Stimulated activated naive CD4-positive, alpha-beta T cell treated with Interleukin-2 at 50 U/mL for 16 hours (primary cell): ENCODE measurements at places on chromosomes 4 and X.
A peak's percentile ranks its signal among the peaks of the same experiment; 100 is the strongest.

- DNase-seq: no peak
Observed at GRCh38 chr4:19683426-19683825, 568.3 kb upstream of the SLIT2 start.

DNA sequence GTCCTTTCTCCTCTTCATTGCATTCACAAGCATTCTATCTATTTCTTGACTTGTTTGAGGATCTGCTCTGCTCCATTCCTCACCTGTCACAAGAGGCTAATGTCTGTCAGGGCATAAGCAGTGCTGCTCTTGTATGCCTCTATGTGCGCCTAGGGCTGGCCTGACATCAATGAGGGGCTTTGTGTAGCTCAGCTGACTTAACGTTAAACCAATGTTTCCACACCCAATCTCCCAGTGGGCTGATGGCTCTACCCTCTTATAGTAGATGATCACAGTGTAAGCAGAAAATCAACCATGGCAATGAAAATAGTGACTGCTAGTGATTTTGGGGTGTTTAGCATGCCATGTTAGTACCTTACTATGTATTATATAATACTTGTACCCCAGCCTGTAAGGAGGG lies 139.0 kb downstream of the UNC5C start:
- DNase-seq: no peak

DNA sequence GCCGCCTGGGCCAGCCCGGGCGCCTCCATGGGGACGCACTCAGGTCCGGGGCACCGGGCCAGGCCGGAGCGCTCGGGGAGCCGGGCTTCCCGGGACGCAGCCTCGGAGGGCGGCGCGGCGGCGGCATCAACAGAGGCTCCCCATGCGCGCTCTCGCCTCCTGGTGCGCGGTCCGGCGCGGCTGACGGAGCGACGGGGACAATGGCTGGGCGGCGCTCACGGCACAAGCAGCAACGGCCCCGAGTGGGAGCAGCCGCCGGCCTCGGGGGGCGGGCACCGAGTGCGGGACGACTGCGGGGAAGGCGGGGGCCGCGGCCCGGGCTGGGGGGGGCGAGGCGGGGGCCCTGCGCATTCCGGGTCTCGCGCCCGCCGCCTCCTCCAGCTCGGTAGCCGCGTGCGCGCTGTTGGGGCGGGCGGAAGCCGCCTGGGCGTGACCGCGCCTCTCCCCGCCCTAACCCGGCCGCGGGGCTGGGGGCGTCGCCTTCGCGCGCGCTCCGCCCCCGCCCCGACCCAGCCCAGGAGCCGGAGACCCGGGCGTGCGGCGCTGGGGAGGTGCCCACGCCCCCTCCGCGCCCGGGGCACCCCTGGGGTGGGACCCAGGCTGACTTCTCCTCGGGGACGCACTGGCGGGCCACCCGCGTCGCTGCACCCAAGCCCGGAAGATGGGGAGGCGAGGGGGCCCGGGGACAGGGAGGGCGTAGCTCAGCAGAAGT lies at the start of gene PRKX:
PRKX (minus strand) TSS at position 425 of the 712 bp plus-strand sequence; CDS start at position 29, 396 bp downstream.
- peak; percentile 59 for DNase-seq

GRCh38 chrX:85882601-85883000 lies 164.8 kb downstream of the CHM start:
- DNase-seq: no peak

DNA sequence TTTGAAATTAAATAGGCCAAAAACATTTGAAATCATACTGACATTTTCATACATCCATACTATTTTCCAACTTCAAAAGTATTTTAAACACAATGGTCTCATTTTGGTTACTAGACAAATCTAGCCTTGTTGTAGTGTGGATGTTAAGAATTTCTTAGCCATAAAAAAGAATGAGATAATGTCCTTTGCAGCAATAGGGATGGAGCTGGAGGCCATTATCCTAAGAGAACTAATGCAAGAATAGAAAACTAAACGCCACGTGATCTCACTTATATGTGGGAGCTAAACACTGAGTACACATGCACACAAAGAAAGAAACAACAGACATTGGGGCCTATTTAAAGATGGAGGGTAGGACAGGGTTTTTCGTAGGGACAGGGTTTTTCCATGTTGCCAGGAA lies 153.8 kb downstream of the CCSER1 start:
- DNase-seq: no peak

GRCh38 chr4:185738038-185738552 lies 73.9 kb downstream of the SORBS2 start:
- no peak for DNase-seq

- DNase-seq: no peak
Observed at GRCh38 chr4:7792616-7793015, 147.0 kb downstream of the AFAP1 start.

DNA sequence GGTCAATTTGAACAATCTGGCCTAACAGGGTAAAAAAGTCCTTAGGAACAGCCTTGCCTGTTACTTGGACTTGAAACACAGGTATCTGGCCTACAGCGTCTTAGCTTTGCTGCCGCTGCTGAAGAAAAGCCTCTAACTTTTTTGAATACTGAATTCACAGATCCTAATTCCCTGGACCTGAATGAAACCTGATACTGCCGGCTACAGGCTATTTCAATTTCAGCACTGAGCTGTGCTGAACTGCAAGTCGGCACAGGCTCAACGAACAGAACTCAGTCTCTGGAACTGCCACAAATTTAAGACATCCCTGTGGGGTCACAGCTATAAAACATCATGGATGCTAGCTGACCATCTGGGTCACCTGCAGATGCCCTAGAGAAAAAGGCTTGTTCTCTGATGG lies 7.2 kb downstream of the NR0B1 start:
- DNase-seq: no peak

DNA sequence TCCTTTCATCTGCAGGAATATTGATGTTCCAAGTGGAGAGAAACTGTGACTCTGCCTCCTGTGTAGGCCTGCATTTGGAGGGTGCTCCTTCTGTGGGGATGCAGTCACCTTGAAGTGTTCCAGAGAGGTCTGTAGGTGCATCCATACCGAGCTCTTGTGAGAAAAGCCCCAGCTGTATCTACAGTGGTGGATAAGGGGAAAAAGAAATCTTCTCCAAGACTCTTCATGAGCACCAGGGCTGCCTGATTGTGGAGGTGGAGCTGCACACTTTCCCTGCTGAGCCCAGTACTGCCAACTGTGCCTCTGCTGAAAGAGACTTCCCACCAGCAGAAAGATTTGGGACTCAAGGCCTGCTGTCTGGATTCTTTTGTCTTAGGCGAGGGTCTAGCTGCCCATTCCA lies 35.1 kb upstream of the ADH4 start:
- no peak for DNase-seq

DNA sequence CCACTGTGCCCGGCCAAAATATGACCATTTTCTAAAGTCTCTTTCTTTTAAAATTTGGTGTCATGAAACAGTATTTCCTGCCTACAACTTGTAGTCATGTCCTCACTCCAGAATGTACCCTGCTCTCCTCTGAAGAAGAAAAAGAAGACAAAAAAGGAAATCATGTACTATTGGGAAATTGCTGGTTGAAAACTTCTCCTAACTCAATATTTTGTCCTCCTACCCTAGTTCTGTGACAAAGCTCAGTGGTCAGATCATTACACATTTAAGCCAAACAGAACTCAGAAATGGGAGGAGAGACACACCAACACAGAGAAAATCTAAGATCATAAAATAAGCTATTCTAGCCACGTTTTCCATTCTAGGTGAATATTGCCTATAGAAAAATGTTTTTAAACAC lies 127.7 kb downstream of the IRF2 start:
- DNase-seq: no peak

- DNase-seq: peak; percentile 9
Observed at GRCh38 chrX:69493193-69493592, 10.9 kb upstream of the NALF2 start.

DNA sequence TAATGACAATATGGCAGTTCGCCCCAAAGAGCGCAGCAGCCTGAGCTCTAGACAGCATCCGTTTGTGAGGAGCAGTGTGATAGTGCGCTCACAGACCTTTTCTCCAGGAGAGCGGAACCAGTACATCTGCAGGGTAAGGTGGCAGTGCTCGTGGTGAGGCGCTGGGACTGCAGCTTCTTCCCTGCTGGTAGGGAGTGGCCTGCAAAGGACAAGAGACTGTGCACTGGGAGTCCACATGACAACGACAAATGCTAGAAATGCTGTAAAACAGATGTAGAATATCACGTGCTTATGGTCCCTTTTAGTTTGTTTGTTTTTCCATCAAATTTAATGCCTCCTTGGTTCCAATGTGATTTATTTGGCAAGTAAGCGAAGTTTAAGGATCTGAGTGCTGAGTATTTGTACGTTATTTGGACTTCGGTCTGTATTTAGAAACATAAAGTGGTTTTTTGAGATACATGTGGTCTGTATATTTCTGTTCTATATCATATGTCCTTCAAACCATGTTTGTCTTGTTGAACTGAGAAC lies 35.8 kb downstream of the CLDN22 start:
- DNase-seq: no peak

GRCh38 chr4:158129694-158130093 lies 43.1 kb downstream of the GASK1B start:
- no peak for DNase-seq

DNA sequence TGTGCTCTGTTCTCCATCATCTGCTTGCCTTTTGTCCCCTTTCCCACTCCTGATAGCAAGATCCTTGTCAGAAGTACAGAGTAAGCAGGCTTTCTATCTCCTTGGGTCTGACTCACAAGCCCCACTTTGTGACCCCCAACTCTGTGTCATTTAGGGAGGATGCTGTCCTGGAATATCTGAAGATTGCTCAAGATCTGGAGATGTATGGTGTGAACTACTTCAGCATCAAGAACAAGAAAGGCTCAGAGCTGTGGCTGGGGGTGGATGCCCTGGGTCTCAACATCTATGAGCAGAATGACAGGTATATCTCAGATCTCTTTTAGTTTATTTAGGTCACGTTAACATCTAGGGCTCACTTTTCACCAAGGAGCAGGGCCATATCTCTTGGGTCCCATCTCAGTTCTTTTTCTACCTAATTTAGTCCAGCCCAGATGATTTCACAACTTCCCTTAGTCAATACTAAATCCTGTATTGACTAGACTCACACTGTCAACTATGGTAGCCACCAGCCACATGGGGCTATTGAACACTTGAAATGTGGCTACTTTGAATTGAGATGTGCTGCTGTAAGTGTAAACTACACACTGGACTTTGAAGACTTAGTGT lies 64.3 kb downstream of the MSN start:
- DNase-seq: no peak

DNA sequence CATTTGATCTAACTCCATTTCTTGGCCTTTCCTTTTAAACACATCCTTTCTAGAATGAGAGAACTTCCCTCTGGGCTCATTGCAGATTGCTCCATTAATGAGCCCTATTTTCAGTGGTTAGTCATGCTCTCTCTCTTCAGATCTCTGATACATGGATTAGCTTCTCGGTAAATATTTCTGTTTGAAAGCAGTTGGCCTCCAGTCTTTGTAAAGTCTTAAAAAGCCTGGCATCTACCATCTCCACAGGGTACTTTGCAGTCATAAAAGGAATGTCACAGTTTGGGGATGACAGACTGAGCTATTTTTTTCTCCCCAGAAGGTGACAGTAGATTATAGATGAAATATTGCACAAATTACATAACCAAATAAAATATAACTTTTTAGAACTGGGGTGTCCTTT lies 72.7 kb downstream of the UNC5C start:
- no peak for DNase-seq

GRCh38 chr4:107978716-107979451 lies 10.8 kb upstream of the HADH start:
- no peak for DNase-seq

DNA sequence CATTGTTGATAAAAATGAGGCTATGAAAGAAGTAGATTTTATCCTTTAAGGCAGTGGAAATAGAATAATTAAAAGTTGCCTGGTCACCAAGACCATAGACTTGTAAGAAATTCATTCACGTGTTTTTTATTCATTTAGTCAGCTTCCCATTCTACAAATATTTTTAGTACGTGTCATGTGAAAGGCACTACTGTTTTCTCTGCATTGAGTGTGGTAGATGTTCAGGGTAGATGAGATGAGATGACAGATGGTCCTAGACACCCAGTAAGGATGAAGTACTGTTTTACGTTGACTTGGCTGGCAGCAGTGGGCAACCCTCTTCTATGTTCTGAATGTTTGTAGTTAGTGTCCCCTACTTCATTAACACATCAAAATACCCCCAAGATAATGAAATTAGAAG lies 228.1 kb downstream of the ARHGAP24 start:
- no peak for DNase-seq

GRCh38 chr4:115117651-115118050 lies 4.2 kb upstream of the NDST4 start:
- no peak for DNase-seq

GRCh38 chr4:116110713-116111112 lies 974.7 kb downstream of the TRAM1L1 start:
- DNase-seq: no peak

GRCh38 chrX:67328476-67328875 lies 215.3 kb upstream of the AR start:
- no peak for DNase-seq

- no peak for DNase-seq
Observed at GRCh38 chr4:8323947-8324555, 54.5 kb downstream of the HTRA3 start.

DNA sequence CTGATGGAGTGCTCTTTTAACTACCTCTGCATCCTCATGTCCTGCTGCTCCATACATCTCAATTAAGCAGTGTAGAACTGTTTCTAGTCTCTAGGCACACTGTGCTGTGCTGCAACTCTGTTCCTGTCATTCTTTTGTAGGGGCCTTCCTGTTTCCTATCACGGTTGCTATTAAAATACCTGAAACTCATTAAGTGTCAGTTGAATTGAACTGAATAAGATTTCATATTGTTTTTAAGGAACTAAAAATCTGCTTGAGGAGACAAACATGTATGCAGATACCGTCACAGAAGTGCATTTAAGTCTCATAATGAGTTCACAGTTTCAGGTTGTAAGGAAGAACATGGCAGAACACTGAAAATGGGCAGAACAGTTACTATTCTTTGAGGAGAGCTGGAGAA lies 170.1 kb downstream of the LARP7 start:
- DNase-seq: no peak

DNA sequence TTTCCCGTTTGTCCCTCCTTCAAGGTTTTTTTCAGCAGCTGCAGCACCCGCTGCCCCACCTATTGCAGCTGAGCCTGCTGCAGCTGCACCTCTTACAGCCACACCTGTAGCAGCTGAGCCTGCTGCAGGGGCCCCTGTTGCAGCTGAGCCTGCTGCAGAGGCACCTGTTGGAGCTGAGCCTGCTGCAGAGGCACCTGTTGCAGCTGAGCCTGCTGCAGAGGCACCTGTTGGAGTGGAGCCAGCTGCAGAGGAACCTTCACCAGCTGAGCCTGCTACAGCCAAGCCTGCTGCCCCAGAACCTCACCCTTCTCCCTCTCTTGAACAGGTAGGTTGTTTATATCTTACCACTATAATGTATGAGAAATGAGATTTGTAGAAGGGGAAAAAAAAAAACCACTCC lies 4.5 kb downstream of the PRR27 start:
- DNase-seq: no peak
